Activated CD4-positive, alpha-beta T cell treated with anti-CD3 and anti-CD28 coated beads, Interleukin-2, amount 10 ng/mL, durations not matched to agents 24 days and 14 days (primary cell): ENCODE measurements at places on chromosomes 16 and 17. TPM values are rescaled to one million over a fixed set of nuclear protein-coding genes. Genes with fewer than 3 reads are reported as not detected.

- no peak for DNase-seq
Measured at GRCh38 chr16:85952197-85952596, 53.2 kb downstream of the IRF8 start.

DNA sequence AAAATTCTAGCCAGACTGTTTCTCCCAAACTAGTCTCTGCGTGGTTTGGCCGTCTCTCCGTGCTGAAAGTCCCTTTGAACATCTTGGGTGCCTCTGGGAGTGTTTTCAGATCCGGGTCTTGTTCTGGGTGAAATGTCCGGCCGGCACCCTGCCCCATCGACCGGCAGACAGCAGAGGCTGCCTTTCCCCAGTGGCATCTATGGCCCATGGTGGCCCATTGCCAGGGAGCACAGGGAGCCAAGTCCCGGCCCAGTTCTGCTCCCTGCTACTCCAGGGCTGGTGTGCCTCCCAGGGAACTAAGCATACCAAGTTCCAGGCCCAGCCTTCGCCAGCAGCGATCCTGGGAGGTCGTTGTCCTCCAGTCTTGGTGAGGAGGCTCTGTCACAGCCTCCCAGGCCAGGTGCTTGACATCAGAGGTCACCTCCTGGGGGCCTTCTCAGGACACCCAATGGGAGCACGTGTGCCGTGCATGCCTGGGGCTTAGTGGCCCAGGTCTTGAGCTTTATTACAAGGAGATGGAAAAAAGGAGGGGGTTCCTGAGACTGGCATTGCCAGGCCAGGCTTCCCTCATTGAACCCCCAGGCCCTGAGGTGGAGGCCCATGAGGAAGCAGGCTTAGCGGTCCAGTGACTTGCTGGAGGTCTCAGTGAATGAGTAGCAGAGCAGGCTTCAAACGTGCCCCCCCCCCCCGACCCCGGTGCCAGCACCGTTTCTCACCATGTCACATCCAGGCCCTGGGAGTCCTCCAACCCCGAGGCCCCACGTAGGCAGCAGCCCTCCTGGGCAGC is 54.0 kb downstream of the PGS1 start:
- peak; percentile 51 for DNase-seq

- no peak for DNase-seq
Measured at GRCh38 chr17:68595496-68595895, 5.7 kb downstream of the FAM20A start.

DNA sequence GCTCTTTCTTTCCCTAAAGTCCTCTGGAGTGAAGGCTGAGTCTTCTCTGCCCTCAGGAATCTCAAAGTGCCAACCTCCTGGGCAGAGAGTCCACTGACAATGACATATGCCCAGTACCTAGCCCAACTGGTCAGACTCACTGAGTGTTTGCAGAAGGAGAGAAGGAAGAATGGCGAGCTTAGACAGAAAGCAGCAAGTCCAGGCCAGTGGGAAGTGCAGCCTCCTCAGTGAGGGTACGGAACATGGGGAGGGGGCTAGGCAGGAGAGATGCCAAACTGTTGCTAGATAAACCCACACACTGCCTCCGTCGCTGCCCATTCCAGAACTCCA is 678 bp downstream of the EXOC7 start:
- no peak for DNase-seq

DNA sequence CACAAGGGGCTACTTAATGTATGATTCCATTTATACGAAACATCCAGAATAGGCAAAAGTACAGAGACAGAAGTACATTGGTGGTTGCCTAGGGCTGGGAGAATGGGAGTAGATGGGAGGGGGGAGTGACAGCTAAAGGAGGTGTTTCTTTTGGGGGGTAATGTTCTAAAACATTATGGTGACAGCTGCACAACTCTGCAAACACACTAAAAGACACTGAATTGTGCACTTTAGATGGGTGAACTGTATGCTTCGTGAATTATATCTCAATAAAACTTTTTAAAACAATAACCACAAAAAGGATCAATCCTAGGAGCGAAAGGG is 661 bp downstream of the LYRM9 start:
- DNase-seq: no peak

DNA sequence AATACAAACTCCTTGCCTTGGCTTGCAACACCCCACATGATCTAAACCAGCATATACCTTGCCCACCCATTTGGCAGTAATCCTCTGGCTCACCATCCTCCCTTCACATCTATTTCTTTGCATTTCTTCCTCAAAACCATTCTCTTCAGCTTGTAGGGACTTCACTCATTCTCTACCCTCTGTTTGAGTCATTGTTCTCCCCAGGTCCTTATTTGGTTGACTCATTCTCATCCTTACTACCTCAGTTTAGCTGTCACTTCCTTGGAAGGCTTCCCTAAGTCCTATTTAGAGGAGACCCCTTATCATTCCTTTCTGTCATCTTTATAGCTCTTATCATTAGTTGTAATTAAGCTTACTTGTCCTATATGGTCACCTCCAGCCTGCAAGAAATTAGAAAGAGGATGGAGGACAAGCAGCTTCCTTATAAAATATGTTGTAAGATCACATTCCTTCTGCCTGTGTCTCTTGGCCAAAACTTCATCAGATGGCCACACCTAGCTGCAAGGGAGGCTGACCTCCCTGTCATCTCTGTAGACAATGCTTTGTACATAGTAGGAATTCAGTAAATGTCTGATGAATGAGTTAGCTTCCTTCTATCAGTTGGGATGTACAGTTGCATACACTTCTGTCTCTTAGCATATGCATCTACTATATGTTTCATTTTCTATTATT is 1.7 kb downstream of the TTC19 start:
- no peak for DNase-seq

The PRAC1 gene
- total RNA-seq: not detected in 2 replicates

The KRT16 gene
- total RNA-seq: not detected in 2 replicates

The ANKRD11 gene
- total RNA-seq: 152 TPM in 2 replicates

The CDRT15L2 gene
- not detected in 2 replicates for total RNA-seq

The TLCD2 gene
- total RNA-seq: 0.07 and 0.14 TPM in 2 replicates
